8988T (cell line): ENCODE measurements at places on chromosomes 3 and 15.
A peak's percentile ranks its signal among the peaks of the same experiment; 100 is the strongest.

- no peak for DNase-seq
Measured at GRCh38 chr3:9111866-9112265, 137.6 kb downstream of the SRGAP3 start.

DNA sequence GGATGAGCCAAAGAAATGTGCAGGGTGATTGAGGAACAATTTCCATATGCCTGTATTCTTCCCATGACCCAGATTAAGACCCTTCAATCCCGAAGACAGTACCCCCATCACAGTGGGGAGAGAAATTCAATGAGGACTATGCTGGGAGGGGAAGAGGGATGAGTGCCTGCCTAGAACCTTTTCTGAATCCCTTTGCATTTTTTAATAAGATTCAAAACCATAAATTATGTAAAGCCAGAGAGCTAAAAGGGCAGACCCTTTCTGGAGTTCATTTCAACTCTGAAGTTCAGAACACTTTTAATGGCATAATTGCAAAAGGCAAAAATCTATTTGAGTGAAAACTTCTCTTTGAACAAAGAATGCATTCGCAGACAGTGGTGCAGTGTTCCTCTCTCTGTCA is 529.5 kb downstream of the NTRK3 start:
- DNase-seq: no peak

- DNase-seq: no peak
Measured at GRCh38 chr3:13525827-13526625, 22.9 kb upstream of the FBLN2 start.

GRCh38 chr15:83358972-83359564 is 74.6 kb upstream of the BNC1 start:
- no peak for DNase-seq

DNA sequence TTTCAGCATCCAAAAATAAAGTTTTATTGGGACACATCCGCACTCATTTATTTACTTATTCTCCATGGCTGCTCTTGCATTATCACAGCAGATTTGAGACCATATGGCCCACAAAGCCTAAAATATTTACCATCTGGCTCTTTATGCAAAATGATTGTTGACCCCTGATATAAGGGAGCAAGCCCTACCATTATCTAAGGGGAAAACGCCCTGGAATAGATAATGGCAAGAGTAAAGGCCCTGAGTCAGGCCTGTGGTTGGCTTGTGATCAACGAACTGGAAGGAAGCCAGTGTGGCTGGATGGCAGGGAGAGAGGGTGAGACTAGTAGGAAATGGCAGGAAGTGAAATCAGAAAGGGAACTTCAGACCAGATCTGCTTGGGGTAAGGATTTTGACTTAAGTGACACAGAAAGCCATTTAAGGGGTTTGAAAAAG is 24.6 kb upstream of the DMXL2 start:
- no peak for DNase-seq

- DNase-seq: no peak
Measured at GRCh38 chr3:127698286-127698685, 25.5 kb downstream of the ABTB1 start.

DNA sequence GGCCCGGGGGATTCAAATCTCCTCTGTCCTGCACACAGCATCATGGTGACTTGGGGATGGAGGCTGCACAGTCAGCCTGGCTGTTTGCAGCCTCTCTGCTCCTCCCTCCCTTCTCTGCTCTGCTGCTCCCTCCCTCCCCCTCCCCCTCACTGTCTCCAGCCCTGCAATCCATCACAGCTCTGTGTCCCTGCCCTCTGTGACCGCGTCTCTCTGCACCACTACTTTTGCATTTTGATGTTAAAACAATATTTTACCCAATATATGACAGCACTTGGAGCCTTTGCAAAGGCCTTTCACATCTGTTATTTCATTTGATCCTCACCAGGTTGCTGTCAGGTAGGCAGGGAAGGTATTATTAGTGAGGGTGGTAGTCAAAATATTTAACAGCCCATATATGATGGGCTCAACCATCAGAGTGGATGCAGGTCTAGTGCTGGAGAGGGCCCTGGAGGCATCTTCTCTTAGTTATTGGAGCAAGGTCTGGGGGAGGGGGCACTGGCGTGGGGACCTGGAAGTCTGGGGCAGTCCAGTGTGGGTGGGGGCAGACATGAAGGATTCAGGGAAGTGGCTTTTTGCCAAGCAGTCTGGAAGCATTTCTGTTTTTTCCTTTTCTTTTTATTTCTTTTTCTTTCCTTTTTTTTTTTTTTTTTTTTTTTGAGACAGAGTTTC is 16.3 kb upstream of the VPS8 start:
- DNase-seq: no peak

GRCh38 chr3:32414522-32415202 is 23.0 kb downstream of the CMTM7 start:
- DNase-seq: no peak

DNA sequence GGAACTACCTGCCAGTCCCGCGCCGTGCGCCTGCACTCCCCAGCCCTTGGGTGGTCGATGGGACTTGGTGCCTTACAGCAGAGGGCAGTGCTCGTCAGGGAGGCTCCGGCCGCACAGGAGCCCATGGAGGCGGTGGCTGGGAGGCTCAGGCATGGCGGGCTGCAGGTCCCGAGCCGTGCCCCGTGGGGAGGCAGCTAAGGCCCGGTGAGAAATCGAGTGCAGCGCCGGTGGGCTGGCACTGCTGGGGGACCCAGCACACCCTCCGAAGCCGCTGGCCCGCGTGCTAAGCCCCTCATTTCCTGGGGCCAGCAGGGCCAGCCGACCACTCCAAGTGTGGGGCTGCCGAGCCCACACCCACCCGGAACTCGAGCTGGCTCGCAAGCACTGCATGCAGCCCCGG is 580.2 kb downstream of the ZIC1 start:
- DNase-seq: no peak

- no peak for DNase-seq
Measured at GRCh38 chr3:27160146-27160545, 209.0 kb downstream of the NEK10 start.

DNA sequence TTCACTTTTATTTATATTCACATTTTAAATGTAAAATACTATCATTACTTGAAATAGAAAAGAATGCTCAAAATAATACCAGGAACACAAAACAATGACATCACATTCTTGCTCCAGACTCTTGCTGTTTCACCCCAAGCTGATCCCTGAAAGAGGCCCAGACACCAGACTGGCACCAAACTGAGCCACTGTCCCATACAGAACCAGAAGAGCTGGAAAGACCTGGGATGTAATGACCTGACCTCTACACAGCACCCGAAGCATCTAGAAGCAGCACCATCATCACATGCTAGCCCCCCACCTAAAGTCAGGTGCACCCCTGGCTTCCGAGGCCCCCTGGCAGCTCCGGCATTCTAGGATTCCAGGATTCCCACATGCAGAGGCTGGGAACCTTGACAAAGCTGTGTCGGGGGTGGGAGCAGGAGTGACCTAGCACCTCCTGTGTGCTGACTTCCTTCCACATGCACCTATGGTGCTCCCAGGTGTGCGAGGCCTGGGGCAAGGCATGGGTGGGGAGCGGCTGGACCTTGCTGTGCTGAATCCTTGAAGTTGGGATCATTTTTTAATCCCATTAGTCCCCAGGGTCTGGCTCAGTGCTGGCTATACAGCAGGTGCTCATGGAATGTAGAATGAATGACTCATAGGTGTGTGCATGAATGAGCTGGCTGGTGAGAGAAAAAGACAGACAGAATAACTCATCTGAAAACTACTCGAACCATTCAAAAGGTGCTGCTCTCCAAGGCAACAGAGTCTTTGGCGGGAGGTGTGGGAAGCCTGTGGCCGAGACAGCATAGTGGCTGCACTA is 144.7 kb upstream of the IQSEC1 start:
- peak; percentile 82 for DNase-seq

- DNase-seq: no peak
Measured at GRCh38 chr15:88651136-88651732, 12.4 kb downstream of the ISG20 start.

- DNase-seq: no peak
Measured at GRCh38 chr3:108471426-108471825, 39.0 kb downstream of the MYH15 start.

DNA sequence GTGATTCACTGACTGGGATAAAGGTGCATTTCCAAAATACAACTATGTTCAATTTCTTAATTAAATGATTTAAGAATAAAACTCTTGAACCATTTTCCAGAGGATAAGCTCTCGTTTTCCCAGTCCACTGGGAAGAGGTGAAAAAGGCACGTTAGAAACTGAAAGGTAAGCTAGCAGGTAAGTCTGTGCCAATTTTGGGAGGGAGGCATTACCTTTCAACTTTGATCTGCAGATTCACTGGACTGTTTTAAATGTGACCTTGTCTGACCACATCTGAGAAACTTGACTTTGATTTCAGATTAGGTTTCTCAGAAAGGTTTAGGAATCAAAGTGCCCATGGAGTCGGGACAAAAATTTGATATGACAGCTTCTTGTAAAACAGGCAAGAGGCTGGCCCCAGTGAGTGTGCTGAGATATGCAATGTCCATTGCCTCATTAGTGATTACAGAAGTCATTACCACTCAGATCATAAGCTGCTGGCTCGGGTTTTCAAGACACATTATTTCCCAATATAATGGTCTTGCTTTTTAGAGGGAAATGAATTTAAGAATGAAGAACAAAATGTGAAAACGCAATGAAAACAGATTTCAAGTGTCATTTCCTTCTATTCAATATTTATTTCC is 118.8 kb downstream of the ADAMTS9 start:
- no peak for DNase-seq

DNA sequence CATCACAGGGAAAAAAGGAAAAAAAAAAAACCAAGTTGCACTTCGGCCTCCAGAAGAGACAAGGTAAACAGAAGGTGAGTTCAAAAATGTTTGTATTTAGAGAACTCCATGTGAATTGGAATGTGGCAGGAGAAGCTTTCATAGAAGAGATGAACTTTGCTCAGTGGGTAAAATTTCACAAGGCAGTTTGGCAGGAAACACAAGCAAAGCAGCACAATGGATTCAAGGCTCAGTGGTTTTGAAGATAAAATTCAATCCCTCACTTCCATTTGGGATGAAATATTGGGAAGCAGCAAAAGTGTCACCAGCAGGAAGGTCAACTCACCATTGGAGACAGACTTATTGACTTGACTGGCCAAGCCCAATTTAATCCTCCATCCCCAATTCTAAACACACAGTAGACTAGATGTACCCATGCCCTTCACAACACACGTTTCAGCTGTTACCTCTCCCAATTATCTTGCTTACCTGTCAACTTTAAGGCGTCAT is 256.7 kb upstream of the ICE2 start:
- DNase-seq: no peak

DNA sequence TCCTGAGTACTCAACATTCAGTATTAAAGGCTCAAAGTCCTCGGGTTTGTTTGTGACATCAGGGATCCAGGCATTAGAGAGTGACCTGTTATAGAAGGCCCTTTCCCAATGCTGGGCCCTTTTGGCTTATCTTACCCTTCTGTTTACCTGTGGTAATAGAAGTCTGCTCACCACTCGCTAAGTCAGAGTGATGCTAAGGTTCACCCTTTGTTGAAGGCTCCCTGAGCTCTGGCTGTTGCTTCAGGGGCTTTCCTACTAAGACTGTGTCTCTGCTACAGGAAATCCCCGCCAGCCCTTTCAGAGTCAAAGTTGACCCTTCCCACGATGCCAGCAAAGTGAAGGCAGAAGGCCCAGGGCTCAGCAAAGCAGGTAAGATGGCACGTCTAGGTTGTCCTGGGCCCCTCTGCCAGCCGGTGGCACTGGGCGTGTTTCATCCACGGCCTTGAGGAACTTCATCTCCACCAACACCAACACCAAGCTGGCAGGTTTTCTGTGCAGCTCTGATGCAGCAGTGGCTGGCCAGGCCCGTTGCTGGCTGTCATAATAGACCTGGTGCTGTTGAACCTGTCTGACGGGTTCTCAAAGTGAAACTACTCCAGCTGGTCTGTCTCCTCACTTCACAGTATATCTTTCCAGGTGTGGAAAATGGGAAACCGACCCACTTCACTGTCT is 99.1 kb downstream of the DNASE1L3 start:
- DNase-seq: no peak

DNA sequence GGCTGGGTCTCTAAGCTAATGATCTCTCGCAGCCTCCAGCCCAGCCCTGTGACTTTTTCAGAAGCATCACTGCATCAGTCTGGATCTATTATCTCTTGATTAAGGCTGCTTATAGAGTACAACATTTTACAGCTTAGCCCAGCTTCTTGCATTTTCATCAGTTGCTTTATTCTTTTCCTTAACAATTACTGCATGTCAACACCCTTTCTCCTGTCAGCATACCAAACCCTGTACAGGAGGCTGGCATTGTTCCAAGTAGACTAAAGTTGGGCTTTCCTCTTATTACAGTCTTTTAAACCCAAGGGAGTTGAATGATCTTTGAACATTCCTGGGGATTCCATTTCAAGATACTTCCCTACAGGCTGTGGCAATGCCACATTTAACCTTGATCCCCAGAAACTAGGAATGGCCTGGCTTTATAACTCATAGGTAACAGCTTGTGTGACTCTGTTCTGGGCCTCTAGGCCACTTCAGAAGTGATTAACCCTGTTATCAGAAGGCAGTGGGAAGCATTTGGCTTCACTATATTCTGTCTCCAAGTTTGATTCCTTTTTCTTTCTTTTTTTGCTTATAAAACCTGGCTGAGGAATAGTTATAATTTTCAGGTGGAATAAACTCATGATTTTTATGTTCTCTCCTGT is 182.9 kb downstream of the KCNMB2 start:
- no peak for DNase-seq

DNA sequence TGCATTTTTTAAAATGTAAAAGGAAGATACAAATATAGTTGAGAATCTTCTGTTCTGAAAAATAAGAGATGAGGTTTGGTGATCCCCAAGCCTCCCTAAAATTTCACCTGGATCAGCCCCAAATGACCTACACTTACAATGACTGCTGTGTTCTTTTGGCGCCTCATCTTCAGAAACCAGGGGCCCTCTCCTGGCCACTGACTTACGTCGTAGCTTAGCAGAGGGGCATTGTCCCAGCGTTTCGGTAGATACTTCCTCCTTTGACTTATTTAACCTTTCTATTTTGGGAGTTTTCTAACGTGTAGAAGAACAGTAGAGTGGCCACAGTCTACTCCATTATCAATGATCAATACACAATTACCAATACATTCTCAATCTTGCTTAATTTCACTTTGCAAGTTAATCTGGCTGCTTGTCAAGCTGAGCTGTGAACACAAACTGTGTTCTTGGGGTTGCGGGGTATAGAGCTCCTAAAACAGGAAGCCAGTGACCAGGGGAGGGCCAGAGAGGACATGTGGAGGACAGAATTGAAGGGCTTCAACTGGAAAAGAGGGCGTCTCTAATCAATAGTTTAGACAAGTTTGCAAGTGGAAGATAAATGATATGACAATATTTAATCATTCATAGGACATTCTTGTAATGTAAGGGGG is 419.5 kb downstream of the LPP start:
- DNase-seq: no peak
